IPS DF 6.9 (cell line): ENCODE measurements at places on chromosomes 4 and X.

GRCh38 chrX:70434352-70434866 is 10.2 kb upstream of the DLG3 start:
- no peak for DNase-seq

DNA sequence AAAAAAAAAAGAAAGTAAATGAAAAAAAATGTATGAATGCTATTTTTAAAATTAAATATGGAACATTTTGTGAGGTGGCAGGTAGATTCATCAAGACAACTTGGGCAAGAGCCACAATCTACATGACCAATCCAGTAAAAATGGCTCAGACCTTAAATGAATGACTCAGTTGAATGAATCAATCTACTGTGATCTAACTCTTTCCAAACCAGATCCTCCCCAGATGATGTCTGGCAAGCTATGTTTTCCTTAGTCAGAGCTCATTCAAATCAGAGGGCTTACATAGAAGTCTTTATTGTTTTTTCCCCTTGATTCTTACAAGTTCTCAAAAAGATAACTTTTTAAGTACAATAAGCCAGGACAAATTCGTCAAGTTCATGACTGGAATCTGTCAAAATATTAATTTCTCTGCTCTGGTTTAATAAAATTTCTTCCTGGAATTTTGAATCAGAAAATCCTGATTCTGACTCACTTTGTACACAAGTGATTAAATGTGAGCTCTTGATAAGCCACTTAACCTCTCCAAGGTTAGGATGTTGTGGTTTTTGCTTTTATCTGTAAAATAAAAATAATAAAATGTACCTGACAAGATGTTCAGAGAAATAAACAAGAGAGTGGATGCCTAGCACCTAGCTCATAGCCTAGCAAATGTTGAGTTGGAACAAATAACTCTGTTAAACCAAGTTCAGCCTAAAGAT is 105.6 kb upstream of the SMIM31 start:
- no peak for DNase-seq

- DNase-seq = no peak
Observed at GRCh38 chr4:141739636-141740035, 103.3 kb downstream of the IL15 start.

GRCh38 chr4:137614491-137614890 is 82.2 kb upstream of the PCDH18 start:
- no peak for DNase-seq

GRCh38 chr4:47713129-47713834 is 124.6 kb downstream of the CORIN start:
- DNase-seq = no peak

- DNase-seq = no peak
Observed at GRCh38 chr4:28973587-28974350, 1746.4 kb upstream of the PCDH7 start.

- DNase-seq = no peak
Observed at GRCh38 chr4:54730581-54730980, 72.8 kb downstream of the KIT start.

DNA sequence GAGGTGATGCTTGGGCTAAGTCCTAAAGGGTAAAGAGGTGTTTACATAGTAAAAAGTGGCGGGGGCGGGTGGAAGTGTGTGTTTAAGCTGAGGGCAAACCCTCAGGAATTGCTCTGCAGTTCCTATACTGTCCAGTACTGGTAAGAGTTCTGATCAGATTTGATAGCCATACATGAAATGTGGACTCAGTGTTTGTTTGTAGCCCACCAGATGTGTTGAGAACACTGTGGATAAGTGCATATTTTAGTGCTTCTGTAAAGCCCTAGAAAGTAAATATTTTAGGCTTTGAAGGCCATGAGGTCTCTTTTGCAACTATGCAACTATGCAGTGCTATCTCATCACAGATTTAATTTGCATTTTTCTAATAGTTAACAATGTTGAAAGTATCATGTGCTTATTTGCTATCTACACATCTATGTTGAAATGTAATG is 80.7 kb upstream of the EOLA2 start:
- DNase-seq = no peak

GRCh38 chrX:109974906-109975655 is 27.8 kb upstream of the TMEM164 start:
- no peak for DNase-seq

GRCh38 chr4:58809366-58809765 is 1699.2 kb upstream of the IGFBP7 start:
- no peak for DNase-seq

- no peak for DNase-seq
Observed at GRCh38 chr4:141275834-141276233, 55.1 kb downstream of the ZNF330 start.

DNA sequence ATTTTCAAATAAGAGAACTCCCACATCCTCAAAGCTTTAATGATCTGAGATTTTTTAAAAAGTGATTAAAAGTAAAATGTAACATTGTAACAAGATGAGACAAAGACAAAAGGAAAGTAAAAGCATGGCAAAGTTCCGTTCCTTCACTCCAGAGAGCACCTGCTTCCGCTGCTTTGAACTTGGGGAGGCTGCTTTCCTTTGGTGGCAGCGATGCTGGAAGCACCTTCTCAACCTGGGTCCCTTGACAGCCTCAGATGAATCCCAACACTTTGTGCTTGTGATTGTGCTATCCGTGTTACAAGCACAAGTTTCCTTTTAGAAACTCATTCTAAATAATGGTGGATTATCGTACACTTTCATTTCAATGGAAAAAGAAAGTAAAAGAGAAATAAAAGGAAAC is 59.7 kb downstream of the HADH start:
- no peak for DNase-seq

DNA sequence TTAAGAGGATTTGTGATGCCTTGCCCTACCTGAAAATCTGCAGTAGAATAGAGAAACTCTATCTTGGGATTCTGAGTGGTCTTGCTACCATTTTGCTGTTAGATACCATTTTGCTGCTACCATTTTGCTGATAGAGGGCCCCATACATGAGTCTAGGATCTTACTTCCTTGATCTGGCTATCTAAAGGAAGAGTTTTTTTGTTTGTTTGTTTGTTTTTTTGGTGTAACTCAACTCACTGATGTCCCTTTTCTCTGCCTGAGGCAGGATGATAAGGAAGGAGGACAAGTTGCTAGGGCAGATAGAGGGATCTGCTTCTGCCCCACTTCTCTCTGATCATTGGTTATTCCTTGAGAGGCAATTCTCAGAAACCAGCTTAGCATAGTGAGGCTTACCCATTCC is 31.0 kb downstream of the XK start:
- no peak for DNase-seq

- no peak for DNase-seq
Observed at GRCh38 chr4:68074397-68074796, 55.3 kb downstream of the TMPRSS11F start.

- no peak for DNase-seq
Observed at GRCh38 chrX:126485409-126485808, 67.2 kb downstream of the DCAF12L1 start.

GRCh38 chrX:41329101-41329500 is 4.9 kb upstream of the DDX3X start:
- DNase-seq = no peak

- no peak for DNase-seq
Observed at GRCh38 chr4:127548990-127549925, 83.5 kb upstream of the INTU start.

GRCh38 chrX:124476562-124476961 is 130.2 kb downstream of the SH2D1A start:
- no peak for DNase-seq

DNA sequence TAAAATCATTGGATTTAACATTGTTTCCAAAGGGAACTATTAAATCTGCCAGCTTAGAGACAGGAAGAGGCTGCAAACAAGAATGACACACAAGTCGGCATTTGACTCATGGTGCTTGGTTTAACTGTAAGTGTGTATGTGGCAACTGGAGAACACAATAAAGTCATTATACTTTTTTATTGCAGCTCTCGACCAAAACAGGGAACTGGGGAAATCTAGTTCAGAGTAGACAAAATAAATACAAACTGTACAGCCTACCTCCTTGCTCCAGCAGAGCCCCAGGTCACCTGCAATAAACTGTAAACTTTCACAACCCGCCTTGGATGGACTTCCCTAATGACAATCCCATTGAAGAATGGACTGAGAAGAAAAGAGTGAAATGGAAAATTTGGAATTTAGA is 24.0 kb downstream of the NPY5R start:
- DNase-seq = no peak

GRCh38 chrX:56817179-56817578 is 88.1 kb downstream of the NBDY start:
- DNase-seq = no peak

GRCh38 chr4:88989990-88990389 is 67.0 kb downstream of the FAM13A start:
- DNase-seq = no peak

GRCh38 chr4:172709376-172709775 is 459.2 kb upstream of the GALNT7 start:
- no peak for DNase-seq

GRCh38 chr4:150828159-150828558 is 186.9 kb downstream of the LRBA start:
- DNase-seq = no peak

DNA sequence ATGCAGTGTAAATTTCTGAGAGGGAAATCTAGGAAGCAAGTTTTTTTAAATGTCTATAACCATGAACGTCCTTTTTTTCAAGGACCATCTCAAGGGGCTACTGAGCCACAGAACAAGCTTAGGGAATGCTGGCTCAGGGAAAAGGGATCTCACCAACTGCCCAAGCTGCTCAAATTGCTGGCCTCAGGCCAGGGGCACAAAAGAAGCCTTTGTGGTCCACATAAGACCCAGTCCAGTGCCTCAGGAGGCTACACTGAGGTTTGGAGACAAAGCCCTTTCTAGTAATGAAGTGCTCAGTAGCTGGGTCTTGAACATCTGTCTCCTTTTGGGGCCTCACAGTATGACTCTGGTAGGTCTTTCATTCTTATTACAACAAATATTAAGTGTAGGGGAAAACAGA is 305.5 kb downstream of the RAB28 start:
- DNase-seq = no peak

- DNase-seq = no peak
Observed at GRCh38 chrX:118329175-118329574, 16.7 kb upstream of the WDR44 start.

DNA sequence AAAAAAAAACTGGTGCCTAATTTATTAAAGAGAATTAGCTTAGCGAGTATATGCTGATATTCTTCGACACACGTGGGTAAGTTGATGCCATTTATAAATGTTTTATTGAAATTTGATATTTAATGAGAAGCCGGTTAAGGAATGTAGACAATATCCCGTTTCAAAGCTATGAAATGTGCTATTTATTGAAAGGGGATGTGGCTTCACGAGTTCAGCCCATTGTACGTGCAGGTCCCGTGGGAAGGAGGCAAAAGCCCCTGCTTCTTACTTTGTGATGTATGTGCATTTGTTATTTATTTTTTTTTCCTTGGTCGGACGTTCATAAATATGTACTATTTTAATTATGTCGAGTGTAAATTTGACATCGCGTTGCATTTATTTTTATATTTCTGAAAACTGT is 20.2 kb downstream of the SHOX start:
- DNase-seq = no peak

DNA sequence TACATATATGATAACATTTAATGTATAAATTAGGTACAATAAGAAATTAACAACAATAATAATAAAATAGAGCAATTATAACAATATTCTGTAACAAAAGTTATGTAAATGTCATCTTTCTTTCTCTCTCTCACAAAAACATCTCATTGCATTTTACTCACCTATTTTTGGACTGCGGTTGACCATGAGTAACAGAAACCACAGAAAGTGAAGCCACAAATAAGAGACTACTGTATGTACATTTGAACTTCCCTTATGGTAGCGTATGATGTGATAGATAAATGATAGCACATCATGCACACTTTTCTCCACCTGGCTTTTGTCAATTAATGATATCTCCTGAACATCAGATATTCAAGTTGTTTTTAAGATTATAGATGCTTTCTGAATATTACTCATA is 80.5 kb downstream of the HNRNPD start:
- no peak for DNase-seq

DNA sequence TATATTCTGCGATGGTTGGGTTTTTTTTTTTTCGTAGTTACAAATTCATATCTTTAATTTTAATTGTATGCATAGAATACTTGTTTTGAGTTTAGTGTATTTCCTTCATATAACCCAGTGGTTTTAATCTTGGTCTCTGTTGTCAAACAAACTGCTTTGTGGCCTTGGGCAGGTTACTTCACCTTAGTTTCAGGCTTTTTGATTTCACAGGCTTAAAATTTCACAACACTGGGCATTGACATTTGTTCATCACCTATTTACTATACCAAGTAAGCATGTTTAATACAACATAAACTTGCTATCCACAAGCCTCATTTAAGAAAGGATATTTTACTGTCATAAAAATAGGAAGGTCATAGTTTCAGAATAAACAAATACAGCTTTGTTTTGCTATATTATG is 14.7 kb downstream of the RAPGEF2 start:
- DNase-seq = no peak

- DNase-seq = no peak
Observed at GRCh38 chr4:77600521-77601451, 4.8 kb upstream of the CXCL13 start.

GRCh38 chrX:9562851-9563250 is 98.0 kb downstream of the TBL1X start:
- DNase-seq = no peak

- DNase-seq = no peak
Observed at GRCh38 chrX:29671421-29671820, 543.9 kb upstream of the MAGEB2 start.

- no peak for DNase-seq
Observed at GRCh38 chrX:69298466-69299140, 133.3 kb upstream of the PJA1 start.

DNA sequence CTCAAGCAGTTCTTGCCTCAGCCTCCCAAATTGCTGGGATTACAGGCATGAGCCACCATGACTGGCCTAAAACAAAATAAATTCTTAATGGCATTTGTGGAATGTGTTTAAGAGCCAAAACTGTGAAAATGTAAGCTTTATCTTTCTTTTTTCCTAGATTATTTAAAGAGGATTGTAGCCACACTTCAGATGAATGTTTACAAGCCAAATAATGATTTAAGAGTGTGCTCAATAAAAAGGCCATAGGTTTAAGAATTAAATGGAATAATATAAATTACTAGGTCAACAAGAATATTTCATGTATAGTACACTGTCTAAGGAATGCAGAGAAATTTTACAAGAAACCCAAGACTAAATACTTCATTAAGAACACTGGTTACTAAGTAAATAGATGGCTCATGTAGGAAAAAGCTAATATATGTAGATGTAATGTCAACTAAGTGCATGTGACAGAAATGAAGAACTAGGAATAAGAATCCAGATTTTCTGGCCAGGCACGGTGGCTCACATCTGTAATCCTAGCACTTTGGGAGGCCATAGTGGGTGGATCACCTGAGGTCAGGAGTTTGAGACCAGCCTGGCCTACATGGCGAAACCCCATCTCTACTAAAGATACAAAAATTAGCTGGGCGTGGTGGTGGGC is 21.3 kb upstream of the UGDH start:
- DNase-seq = no peak

- no peak for DNase-seq
Observed at GRCh38 chrX:65706041-65706828, 38.8 kb downstream of the MSN start.
